ENCODE measurements at places on chromosomes 4 and X. TPM values are rescaled to one million over a fixed set of nuclear protein-coding genes. Genes with fewer than 3 reads are reported as not detected.

DNA sequence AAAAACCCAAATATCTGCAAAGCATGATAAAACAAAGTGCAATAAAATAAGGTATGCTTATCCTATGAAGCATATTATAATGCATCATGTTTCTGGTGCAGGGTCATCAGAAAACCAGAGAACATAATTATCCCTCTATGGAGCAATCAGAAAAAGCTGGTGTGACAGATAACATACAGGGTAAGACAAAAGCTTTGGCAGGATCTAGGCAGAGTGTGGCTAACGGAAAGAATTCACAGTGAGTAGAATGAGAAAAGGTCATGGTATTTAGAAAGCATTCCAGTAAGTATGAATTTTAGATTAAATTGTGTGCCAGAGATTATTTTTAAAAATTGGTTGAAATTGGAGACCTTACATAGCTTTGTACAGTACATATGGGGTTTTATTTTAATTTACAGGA, 29.0 kb upstream of the UGT2B4 start:
- no peaks in the 10 kb centered on the region for H3K36me3 ChIP-seq
- no peak for DNase-seq
- no peaks in the 10 kb centered on the region for H3K4me1 ChIP-seq
- no peak overlapping the region for H3K27ac ChIP-seq
- no peaks in the 10 kb centered on the region for H3K27me3 ChIP-seq

DNA sequence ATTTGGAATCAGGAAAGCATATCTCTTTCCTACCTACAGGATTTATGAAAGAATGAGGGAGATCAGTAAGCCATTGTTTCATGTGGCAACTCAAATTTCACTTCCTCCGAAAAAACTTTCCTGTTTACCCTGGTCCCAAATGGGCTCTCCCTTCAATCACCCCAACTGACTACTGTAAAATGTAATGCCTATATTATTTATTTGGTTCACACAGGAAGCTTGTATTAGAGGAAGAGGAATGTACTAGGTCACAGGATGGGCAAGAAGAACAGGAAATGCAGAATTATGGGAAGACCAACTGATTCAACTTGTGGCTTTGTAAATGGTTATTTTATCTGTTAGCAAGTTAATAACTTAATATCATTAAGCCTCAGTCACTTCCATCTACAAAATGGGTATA, 23.1 kb downstream of the COL4A6 start:
- no peak overlapping the region for H3K27ac ChIP-seq
- no peaks in the 10 kb centered on the region for H3K36me3 ChIP-seq
- no peak for DNase-seq
- no peaks in the 10 kb centered on the region for H3K27me3 ChIP-seq
- H3K4me3 ChIP-seq: no peak overlapping the region
- no peaks in the 10 kb centered on the region for H3K4me1 ChIP-seq

The NWD2 gene
- not detected for total RNA-seq

The FABP2 gene
- total RNA-seq: not detected

All from activated CD8-positive, alpha-beta T cell treated with anti-CD3 and anti-CD28 coated beads for 36 hours (primary cell).